GM03348 (cell line): ENCODE measurements at places on chromosomes 12 and 14.

GRCh38 chr12:8664228-8664913, 1.7 kb upstream of the MFAP5 start:
- no peak for DNase-seq

- DNase-seq: peak; percentile 13
Observed at GRCh38 chr14:55938249-55938791, 179.9 kb upstream of the PELI2 start.

- DNase-seq: no peak
Observed at GRCh38 chr12:100920493-100920892, 125.9 kb downstream of the ANO4 start.

DNA sequence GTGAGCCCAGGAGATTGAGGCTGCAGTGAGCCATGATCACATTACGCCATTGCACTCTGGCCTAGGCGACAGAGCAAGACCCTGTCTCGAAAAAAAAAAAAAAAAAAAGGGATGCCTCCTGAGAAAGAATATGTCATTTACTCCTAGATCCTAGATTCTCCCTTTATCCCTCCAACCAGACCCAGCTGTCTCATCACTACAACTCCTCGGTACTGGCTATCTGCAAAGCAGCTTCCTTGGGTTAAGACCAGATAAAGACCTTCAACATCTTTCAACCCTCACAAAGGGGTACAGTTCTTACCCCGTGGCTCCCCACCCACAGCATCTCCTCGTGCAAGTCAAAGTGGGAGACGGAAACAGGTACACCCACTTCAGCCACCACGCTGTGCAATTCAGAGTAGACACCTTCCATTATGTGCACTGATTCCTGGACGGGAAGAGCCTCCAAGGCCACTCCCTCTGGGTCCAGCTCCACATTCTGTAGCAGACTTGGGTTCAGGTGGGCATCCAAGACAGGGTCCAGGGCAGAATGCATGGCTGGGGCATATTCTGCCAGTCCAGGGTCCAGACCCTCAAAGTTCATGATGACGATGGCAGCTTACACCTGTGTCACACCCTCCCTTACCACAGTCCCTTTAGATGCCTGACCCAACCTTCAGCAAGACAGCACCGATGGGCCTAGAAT, 1.1 kb downstream of the PAN2 start:
- no peak for DNase-seq

GRCh38 chr14:64725261-64725815, 21.1 kb downstream of the PLEKHG3 start:
- DNase-seq: no peak

GRCh38 chr14:104793703-104793959, 1.9 kb downstream of the AKT1 start:
- DNase-seq: no peak

GRCh38 chr12:14454098-14454907, 88.8 kb downstream of the ATF7IP start:
- DNase-seq: peak; percentile 11

DNA sequence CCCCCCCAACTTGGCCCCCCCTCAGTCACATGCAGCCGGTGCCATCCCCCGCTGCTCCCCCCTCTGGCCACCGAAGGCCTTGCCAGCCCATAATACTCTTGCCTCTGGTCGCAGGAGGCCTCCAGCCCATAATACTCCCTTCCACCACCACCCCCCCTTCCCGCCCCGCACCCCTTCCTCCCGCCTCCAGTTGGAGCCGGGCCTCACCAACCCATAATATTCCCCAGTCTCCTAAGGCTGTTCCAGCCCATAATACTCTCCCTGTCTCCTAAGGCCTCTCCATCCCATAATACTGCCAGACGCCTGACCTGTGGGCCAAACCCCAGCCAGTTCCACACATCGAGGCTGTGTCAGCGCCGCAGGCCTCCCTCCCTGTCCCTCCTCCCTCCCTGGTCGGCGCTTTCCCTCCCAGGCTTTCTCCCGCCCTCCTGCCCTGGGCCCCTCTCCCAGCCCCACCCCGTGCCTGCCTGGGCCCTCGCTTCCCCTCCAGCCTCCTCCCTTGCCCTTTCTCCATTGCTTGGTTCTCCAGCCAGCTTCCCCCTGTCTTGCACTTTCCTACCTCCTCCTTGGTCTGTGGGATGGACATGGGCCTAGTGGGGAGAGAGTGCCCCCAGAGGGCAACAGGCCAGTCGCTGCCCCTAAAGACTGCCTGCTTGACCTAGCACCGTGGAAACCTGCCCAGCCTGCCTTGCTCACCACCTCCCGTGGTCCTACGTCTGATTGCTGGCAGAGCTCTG, 6.8 kb upstream of the CHD4 start:
- DNase-seq: peak; percentile 92

DNA sequence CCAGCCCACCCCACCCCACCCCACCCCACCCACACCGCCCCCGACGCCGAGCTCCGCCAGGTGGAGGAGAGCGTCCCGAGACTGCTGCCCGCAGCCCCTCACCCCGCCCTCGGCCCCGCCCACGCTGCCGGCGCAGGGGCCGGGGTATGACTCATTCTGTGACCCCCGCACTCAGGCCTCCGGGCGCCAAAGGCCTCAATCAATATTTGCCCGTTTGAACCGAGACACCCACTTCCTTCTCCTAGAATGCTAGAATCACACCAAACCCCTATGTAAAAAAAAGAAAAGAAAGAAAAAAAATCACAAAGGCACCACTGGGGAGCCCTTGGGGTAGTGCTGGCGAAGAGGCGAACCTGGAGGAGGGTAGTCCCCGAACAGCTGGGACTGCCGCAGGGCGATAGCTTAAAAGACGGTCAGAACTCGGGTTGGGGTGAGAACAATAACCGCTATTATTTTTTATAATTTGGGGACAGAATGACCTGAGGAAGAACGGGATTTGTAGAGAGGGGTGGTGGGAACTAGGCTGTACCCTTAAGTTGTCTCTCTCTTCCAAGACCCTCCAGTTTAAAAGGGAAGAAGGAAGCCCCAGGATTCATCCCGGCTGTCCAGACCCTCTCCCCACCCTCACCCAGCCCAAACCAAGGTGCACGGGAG, 894 bp downstream of the KRT8 start:
- peak; percentile 61 for DNase-seq

DNA sequence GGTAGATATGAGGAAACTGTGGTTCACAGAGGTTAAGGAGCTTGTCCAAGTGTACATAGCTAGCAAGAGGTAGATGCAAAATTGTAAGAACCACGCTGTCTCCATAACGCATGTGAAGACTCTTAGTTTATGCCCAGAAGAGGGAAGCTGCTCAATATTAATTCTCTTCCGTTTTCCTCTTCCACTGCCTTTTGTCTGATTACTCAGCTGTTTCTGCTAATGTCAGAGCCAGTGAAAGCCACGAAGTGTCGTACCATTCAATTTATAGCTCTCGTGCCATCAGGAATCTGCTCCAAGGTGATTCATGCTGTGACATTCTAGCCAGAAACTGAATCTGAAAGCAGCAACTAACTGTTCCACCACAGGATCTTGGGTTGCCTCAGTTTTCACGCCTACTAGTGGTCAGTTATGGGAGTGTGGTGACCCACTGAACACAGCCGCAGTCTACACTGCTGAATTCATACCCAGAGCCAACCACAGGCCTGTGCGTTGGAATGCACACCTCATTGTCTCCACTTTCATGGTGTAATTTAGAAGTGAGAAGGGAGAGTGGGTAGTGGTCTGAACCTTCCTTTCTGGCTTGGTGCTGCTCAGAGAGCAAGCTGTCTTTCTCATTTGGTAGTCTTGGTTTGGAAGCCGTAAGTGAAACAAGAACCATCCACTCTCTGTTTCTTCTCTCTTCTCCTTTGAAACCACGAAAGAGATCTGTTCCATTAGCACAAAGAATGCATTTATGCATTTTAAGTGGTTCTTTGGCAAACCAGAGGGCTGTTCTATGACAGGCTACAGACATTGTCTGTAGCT, 74.2 kb upstream of the NAP1L1 start:
- peak; percentile 76 for DNase-seq

DNA sequence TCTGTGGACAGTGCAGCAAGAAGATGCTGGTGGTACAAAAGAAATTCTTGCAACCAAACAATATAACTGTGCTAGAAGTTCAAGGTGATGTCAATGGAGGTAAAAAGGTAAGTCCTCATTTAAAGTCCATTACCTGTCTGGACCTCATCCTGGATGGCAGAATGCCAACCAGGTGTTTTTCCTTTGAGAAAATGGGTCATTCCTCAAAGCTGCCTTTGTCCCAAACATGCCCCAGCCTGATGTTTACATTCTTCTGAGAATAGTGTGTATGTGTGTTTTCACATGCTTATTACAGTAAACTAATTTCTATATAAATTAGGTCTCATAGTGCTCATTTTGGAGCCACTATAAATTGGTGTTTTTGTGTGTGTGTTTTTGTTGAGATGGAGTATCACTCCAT, 24.9 kb downstream of the ACTR6 start:
- DNase-seq: no peak

DNA sequence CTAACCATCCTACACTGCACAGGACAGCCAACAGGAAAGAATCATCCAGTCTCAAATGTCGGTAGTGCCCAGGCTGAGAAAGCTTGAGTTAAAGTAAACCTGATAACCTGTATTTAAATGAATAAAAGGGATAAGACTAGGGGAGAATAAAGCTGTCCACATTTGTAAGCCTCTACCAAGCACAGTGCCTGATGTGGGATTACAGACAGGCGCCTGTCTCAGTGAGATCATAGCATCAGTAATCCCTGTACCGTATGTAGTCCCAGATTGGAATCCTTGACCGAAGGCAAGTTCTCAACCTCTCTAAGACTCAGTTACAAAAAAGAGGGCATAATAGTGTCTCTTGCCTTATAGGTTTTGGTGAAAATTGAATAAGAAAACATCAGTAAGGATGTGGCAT, 59.9 kb downstream of the BICD1 start:
- DNase-seq: no peak

DNA sequence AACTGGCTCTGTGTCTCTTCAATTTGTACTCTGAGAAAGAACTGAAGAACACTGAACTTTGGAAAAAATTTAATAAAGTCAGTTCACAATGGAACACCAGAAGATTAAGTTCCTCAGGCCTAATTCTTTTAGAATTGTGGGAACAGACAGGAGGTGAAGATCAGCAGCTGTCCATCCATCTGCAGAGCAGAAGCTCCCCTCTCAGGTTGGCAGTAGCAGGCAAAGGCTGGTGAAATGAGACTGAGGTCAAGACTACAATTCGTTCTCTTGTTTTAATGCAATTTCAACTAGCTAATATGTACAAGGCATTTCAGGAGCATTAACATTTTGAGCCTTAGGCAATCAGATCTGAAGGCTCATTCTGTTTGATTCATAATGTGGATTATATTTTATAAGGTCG, 10.3 kb upstream of the TRHDE start:
- DNase-seq: no peak

- DNase-seq: peak; percentile 12
Observed at GRCh38 chr12:14216405-14217294, 148.8 kb upstream of the ATF7IP start.
